Stimulated activated CD4-positive, alpha-beta T cell treated with anti-CD3 and anti-CD28 coated beads, Interleukin-2, amount 100 ng/mL, for 48 hours (primary cell): ENCODE measurements at places on chromosomes 12 and 14.

GRCh38 chr14:77052281-77053044 lies 24.0 kb upstream of the IRF2BPL start:
- DNase-seq, result no peak

GRCh38 chr12:112018571-112019237 lies 5.5 kb downstream of the ERP29 start:
- no peak for DNase-seq

DNA sequence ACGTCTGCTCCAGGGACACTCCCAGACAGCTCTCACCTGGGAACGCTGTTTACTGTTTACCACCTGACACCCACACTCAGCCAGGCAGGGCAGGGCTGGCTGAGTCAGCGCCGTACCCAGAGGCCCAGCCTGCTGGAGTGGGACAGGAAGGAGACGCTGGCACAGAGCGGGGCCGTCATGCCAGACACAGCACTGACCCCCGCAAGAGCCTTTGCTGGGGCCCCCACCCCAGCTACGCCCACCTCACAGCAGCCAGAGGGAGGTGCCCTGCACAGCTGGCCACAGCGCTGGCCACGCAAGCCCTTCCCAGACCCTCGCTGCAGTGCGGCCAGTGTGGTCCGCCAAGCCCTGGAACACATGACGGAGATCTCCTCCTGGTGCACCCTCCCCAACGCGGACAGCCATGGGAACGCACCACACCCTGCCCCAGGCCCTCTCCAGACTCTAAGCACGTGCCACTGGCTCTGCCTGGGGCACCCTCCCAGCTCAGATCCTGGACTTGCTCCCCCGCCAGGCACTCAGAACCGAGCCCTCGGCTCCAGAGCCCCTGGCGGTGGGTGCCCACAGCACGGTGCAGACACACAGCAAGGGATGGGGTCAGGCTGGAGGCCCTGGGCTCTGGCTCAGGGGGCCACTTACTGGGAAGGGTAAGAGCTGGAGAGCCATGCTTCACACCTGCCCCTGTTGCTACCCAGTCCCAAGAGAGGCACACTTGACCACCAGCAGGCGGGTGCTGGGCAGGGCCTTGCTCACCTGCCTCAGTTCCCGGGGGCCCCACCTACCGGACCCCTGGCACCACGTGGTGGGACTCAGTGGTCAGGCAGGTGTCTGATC lies 5.7 kb downstream of the AHNAK2 start:
- no peak for DNase-seq

- no peak for DNase-seq
Measured at GRCh38 chr12:38585086-38585485, 268.5 kb downstream of the ALG10B start.

DNA sequence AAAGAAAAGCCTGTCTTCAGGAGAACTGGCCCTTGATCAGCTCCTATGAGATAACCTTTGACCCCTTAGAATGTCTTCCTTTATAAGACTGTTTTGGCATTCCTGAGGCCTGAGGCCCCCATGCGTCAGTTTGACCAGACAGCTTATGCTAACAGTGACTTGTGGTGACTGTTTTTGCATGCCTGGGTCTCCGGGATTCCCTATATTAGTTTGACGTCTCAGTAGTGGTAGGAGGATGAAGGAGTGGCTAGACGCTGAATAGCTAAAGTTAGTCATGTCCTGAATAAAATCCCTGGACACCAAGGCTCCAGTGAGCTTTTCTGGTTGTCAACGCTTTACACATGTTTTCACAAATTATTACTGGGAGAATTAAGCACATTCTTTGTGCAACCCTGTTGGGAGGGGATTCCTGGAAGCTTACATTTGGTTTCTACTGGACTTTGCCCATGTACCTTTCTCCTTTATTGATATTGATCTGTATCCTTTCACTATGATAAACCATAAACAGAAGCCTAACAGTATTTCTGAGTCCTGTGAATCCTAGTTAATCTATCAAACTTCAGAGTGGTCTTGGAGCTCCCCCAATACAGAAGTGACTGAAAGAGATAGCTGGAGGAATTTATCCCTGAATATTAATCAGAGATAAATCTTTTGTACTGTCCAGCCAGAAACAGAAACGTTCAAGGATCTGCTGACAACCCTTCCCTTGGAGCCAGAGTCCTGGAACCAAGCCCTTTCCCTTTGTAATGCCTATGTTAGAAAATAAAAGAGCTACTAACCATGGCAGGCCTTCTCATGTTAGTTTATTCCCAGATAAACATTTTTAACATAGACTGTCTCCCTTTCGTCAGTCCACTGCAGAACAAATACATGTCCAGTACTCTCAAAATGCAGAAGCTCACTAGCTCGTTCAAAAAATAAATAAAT lies 479.2 kb downstream of the RPS29 start:
- no peak for DNase-seq

- peak; percentile 7 for DNase-seq
Measured at GRCh38 chr12:90959538-90960139, 4.7 kb upstream of the CCER1 start.

- no peak for DNase-seq
Measured at GRCh38 chr12:4685317-4685716, 34.9 kb upstream of the GALNT8 start.

DNA sequence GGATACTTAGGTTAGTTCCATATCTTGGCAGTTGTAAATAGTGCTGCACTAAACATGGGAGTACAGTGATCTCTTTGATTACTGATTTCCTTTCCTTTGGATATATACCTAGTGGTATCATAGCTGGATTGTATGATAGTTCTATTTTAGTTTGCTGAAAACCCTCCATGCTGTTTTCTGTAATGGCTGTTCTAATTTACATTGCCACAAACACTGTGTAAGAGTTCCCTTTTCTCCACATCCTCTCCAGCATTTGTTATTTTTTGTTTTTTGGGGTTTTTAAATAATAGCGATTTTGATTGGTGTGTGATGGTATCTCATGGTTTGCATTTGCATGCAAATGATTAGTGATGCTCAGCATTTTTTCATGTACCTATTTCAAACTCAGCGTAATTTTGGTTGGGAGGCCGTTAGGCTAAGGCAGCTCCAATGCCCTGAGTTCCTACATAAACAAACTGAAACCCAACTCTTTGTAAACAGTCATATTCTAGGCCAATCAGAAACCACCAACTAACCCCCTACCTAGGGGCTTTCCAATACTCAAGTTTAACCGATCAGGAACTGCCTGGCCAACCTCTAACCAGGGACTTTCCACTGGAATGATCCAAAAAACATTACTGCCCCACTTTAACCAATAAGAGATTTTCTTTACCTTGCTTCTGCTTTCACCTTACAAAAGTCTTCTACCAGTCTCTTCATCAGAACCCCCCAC lies 171.6 kb downstream of the FBXL14 start:
- peak; percentile 1 for DNase-seq

- DNase-seq, result no peak
Measured at GRCh38 chr14:62209287-62209899, 447.2 kb downstream of the SNAPC1 start.

- no peak for DNase-seq
Measured at GRCh38 chr14:98956661-98957060, 315.3 kb downstream of the BCL11B start.

DNA sequence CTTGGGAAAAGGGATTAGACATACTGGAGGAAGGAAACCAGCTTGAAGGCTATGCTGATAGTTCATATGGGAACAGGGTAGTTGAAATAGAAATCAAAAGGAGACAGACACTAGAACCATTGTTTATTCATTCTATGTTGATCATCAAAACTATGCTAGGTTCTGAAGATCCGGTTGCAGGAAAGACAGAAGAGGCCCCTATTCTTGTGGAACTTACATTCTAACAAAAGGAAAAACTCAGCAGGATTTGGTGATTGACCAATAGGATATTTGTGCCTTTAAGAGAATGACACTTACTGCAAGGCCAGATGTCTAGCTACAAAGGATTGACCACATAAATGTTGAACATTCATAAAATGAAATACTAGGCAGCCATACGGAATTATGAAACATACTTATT lies 179.2 kb downstream of the AKAP6 start:
- DNase-seq, result no peak

DNA sequence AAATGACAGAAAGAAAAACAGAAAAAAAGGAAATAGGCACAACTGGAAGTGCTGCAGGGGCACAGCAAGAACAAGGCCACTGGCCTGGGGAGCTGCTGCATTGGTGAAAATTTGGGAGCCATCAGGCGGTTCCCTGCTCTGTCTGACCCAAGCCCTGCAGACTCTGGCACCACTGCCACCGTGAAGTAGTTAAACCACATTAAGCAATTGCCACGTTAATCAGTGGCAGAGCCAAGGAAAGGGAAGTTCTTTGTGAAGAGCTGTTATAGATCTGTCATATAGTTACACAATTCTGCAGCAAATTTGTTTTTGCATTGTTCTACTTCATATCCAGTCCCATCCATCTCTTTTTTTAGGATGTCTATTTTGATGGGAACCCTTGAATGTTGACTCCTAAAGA lies 915.3 kb downstream of the FSCB start:
- DNase-seq, result no peak

- DNase-seq, result no peak
Measured at GRCh38 chr12:25797949-25798348, 160.5 kb upstream of the RASSF8 start.

DNA sequence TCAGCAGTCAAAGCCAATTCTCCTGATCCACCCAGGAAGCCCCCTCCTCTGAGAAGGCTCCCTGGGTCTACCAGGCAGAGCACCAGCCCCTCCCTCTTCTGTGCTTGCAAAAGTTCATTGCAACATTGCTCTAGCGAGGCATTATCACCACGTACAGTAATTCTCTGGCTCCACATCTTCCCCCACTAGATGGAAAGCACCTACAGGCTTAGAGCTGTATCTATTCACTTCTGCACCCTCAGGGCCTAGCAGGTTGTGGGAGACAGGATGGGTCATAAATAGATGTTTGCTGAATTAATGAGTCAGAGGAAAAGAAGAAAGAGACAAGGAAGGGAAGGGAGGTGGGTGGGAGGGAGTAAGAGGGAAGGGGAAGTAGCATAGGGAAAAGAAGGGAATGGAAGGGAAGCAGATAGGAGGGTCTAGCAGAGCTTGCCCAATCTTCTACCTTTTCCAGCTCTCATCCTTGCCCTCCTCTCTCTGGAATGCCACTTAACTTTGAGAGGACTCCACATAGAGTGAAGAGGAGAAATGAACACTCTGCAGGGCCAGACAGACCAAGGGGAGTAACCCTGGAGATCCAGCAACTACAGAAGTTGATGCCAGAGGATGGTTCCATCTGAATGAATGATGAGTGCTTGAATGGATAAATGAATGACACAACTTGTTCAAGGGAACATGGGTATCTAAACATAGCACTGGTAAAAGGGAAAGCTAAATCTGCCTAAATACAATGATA lies 42.0 kb upstream of the NT5DC3 start:
- DNase-seq, result no peak

GRCh38 chr14:21136024-21136423 lies 19.8 kb downstream of the OR5AU1 start:
- DNase-seq, result no peak

GRCh38 chr14:95078867-95079266 lies 78.5 kb downstream of the DICER1 start:
- DNase-seq, result no peak

DNA sequence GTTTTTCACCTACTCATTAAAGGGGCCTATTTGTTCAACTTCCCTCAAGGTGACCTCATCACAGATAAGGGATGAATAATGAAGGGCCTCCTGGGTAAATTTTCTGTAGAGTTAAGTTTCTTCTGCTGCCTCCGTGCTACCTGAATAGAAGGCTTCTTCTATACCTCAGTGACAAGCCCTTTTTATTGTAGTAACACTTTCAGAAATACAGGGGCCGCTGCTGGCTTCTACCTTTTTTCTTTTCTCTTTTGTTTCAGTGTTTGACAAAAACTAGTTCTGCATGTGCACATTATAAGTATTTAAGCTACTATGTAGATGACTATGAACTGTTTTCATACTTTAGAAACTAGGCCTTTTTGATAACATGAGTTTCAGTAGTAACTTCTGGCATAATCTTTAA lies 207.0 kb downstream of the NAV3 start:
- DNase-seq, result no peak

DNA sequence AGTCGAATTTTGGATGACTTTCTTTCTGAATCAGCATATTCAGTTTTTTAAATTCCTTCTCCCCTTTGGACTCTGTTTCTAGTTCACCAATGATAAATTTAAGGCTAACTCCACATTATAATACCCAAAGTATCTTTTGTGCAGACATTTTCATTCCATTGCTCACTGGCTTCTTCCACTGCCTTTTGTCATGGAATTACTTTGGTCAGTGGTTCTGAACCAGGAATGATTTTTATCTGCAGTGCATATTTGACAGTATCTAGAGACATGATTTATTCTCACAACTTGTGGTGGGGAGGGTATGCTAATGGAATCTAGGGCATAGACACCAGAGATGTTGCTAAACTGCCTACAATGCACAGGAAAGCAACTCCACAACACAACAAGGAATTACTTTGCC lies 234.4 kb upstream of the PRKD1 start:
- DNase-seq, result no peak

- DNase-seq, result no peak
Measured at GRCh38 chr14:105102361-105102870, 37.2 kb upstream of the GPR132 start.

- no peak for DNase-seq
Measured at GRCh38 chr14:105315211-105315721, 718 bp downstream of the PACS2 start.

GRCh38 chr12:57164966-57165625 lies 17.7 kb upstream of the LRP1-AS start:
- DNase-seq, result no peak

DNA sequence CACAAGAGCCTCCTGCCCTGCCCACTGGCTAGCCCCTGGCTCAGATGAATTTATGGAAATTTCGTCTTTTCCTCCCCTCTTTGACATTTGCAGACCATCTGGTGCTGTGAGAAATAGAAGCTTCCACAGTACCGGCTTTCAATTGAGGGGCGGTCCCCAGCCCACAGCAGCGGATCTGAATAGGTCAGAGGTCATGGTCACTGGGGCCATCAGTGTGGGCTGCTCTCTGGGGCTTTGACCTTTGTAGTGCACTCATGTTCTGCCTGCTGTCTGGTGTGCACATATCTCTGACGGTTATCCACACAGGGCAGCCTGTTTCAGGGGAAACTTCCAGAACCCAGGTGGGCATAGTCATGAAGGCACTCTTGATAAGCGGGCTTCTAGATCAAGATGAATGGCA lies 2.5 kb upstream of the RFLNA start:
- DNase-seq, result no peak

DNA sequence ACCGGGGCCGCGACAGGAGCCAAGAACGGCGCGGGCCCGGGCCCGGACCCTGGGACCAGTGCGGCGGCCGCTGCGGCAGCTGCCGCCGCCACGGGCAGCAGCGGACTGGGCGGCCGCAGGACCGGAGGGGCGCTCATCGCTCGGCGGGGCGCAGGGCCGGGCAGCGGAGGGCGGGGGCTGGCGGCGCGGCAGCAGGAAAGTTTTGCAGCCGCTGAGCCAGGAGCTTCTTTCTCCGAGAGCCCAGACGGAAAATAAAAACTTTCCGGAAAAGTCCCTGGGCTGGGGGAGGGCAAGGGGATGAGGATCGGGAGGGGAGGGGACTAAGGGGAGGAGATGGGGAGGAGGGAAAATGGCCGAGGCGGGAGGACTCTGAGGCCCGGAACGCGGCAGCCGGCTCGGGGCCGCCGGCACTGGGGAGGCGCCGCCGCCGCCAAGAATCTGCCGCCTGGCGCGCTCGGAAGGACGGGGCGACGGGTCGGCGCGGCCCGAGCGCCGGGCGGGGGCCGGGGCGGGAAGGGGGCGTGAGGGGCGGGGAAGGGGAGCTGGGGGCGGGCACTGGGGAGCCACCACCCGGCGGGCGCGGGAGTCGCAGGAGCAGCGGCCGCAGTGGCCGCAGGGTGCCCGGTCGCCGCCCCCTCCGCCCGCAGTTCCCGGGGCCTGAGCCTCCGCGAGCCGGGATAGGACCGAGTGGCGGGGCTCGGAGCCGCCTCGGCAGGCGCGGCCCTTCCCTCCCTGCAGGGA lies at the start of gene PRKD1:
PRKD1 (minus strand) TSS at position 472 of the 741 bp plus-strand sequence.
- DNase-seq, result no peak
